ENCODE measurements at places on chromosomes 6 and 20.
A peak's percentile ranks its signal among the peaks of the same experiment; 100 is the strongest.

DNA sequence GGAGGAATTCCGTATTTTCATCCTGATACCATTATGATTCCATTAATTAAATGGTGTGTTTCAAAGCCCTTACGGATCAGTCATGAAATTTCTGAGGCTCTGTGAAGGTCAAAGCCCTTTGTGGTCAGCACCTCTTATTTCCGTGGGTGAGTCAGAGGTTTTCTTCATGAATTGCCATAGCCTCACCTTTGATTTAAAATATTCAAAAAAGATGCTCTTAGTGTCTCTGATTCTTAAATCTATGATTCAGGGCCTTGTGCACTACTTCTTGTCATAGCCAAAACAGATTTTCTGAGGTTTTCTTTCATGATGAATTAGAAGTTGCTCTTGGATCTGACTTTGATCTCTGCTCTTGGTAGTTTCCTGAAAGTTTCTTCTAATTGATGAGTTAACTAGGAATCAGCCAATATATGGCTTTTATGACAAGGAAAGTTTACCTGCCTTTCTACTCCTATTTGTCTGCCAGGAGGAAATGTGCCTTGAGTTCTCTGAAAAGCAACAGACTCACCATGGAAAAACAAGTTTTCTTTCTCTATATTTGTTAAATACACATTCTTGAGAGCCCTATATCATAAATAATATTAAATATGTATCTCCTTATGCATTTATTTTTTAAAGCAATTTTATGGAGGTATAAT, 613.0 kb downstream of the UTRN start:
- no peak for DNase-seq

DNA sequence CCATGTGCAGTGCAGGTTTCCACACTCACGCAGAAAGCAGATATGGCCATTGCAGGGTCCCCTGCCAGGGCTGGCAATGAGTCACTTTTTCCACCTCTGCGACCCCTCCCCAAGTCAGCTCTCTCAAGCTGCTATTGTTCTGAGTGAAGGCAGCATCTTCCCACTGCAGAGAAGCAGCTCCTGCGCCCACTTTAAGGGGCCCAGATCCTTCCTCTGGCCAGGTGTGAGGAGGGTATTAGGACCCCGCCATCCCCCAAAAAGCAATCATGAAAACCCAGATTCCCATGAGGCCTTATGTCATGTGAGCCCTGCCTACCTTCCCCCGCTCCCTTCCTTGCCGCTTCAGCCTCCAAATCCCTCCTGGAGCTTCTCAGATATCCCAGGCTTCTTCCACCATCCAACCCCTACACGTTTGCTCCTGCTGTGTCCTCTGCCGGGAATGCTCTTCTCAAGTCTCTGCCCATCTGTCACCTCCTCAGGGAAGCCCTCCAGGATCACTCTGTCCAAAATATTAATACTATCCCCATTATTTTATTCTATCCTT, 220.3 kb downstream of the NFATC2 start:
- DNase-seq, result no peak

GRCh38 chr20:9130521-9130920, 61.6 kb downstream of the PLCB4 start:
- no peak for DNase-seq

GRCh38 chr6:159726255-159726917, 920 bp upstream of the WTAP start:
- no peak for DNase-seq

- DNase-seq, result no peak
Observed at GRCh38 chr6:113888956-113889630, 31.9 kb downstream of the MARCKS start.

DNA sequence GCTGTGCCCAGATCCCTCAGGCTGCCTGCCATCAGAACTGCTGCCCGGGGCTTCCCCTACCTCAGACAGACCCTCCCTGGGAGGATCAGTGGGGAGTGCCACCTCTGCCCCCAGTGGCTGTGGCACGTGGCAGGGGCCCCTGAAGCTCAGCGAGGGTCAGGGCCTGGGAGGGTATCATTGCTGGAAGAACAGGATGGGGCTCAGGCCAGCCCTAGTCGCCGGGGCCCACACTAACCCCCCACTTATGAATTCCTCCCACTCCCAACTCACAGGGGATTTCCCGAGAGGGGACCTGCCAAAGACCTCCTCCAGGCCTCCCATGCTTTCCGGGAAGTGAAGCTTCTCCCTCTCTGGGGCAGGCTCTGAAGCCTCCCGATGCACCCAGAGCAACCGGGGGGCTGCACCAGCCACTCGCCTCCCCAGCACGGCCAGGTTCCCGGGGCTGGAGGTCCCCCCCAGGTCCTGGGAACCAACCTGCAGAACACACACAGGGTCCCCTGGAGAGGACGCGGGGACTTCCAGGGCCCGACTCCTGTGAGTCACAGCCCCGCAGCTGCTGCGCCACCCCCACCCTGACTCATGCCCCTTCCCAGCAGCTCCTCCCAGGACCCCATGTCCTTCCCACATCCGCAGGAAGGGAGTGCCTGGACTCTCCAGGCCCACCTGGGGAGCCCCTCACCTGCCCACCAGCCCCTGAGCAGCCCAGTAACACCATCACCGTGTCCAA, 2.5 kb downstream of the TNFRSF6B start:
- DNase-seq, result peak; percentile 58

DNA sequence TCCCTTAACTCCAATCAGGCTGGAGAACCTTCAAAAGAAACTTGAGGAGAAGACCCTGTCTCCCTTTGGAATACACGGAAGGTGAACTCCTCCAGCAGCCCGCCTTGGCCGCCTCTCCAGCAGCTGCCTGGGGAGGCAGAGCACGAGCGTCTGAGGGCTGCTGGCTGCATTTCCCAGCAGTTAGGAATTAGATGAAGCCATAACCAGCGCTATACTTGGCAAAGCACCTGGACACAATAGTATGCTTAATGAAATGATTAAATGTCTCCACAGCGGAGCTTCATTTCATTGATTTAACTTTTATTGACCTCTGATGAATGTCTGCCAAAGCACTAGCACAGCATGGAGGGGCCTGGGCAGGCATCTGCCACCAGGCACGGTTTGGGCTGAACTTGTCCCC, 73.5 kb downstream of the TMEM242 start:
- no peak for DNase-seq
